ENCODE measurements at places on chromosomes 3 and 15. TPM values are rescaled to one million over a fixed set of nuclear protein-coding genes. Genes with fewer than 3 reads are reported as not detected.

- no peak for DNase-seq
Observed at GRCh38 chr3:170999737-171000242, 26.7 kb downstream of the SLC2A2 start.

- no peak for DNase-seq
Observed at GRCh38 chr3:183117056-183117455, 17.8 kb upstream of the MCCC1 start.

DNA sequence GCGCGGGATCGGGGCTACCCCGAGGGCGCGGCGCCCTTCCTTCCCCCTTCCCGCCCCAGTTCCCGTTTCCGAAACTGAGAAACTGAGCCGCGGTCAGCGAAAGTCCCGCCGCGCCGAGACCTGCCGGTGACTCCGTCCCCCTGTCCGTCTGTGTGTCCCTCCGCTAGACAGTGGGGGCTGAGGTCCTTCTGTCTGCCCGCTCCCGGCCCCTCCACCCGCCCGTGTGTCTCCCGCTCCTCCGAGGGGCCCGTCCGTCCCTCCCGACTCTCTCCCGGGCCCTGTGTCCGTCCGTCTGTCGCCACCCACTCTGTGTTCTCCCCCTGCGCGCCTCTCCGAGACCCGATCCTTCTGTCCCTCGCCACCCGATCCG lies 426 bp downstream of the PRKCD start:
- no peak for DNase-seq

DNA sequence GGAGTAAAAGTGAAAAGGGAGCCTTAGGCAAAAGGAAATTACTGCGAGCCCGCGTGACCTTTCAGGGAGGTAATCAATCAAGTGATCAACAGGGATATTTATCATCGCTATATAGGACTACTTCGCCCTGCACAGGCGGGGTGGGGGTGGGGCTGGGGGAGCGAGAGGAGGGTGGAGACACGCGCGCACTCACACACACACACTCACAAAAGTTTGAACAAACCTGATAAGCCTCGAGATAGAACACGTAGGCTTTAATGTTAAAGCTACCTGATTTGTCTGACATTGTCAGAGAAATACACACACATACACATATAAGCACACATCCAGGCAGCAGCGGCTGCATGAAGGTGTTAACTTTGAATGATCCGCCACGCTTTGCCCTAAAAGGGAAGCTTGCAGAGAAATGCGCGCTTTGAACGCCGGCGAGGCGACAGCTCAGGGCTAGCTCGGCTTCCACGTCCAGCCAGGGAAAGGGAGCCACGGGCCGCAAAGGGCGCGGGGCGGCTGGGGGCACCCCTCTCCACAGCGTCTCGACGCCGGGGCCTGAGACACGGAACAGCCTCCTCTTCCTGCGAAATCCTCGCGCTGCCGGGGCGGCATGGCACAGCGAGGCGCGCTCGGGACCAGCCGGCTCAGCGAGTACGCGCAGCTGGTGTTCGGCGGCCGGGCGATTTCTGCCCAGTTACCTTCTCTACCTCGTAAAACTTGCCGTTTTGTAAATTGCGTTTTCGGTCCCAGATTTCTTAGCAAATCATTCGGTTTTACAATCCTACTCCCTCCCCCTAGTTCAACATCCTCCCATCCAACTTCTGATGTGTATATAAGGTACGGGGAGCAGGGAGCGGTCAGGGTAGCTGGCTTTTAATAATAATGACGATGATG lies 4.8 kb upstream of the MECOM start:
- DNase-seq = no peak

DNA sequence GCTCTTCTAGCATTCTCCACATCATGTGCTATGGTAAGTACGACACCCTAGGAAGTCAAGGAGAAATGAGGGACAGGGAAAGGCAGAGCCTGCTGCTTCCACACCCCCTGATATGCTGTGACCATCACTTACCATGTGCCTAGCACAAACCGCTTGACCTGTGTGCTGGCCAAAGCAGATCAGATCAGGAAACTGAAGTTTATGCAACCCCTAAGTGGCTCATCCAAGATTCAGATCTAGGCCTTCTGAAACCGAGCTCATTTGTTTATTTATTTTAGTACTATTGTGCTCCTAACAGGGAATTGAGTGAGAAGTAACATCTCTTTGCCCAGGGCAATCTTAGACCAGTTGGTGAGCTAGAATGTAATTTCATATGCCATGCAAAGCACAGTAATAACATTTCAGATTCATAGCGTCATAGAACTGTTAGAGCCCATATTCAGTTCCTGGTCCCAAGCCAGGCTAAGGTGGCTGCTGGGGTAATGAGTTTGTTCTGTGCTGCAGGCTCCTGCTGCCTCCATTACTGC lies at the start of gene RTP2:
TSS of gene RTP2 (minus strand) at position 51 of the 527 bp plus-strand sequence. CDS start 429 bp downstream, outside the sequence.
- DNase-seq = no peak

ECT2 gene
- total RNA-seq = 169 TPM

All from NCI-H460 (cell line).